Upper lobe of left lung (tissue), 6 donors: ENCODE measurements at places on chromosomes 7 and 10.

GRCh38 chr10:125004571-125005311 lies 62.8 kb downstream of the ZRANB1 start:
- DNase-seq = peak; percentile 29

- peak; percentile 96 for DNase-seq
Measured at GRCh38 chr10:17229967-17230682, 2.1 kb downstream of the VIM start.

GRCh38 chr10:93288679-93289634 lies 193.2 kb downstream of the MYOF start:
- peak; percentile 73 for DNase-seq

DNA sequence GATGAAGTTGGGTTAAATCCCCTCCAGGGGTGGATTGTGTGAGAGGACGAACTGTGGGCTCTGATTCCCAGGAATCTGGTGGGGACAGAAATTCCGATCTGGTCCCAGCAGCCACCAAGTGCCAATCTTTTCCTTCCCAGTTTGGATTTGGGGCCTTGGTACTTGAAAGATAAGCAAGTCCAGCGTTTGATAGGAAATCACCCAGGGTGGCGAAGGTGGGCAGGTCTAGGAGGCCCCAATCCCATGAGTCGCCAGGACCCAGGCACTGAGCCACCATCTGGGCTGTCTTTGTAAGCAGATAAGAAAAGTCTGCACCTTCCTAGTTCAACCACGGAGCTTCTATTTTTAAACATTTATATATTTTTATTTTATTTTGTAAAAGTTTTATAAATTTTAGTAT lies 122.6 kb upstream of the LSM8 start:
- DNase-seq = no peak

GRCh38 chr10:20623546-20623945 lies 273.6 kb downstream of the NEBL start:
- no peak for DNase-seq

GRCh38 chr7:64640504-64640903 lies 25.4 kb upstream of the ZNF107 start:
- DNase-seq = no peak

- DNase-seq = no peak
Measured at GRCh38 chr10:67722113-67722512, 26.1 kb upstream of the CTNNA3 start.

- no peak for DNase-seq
Measured at GRCh38 chr10:74738542-74738941, 87.9 kb upstream of the KAT6B start.

DNA sequence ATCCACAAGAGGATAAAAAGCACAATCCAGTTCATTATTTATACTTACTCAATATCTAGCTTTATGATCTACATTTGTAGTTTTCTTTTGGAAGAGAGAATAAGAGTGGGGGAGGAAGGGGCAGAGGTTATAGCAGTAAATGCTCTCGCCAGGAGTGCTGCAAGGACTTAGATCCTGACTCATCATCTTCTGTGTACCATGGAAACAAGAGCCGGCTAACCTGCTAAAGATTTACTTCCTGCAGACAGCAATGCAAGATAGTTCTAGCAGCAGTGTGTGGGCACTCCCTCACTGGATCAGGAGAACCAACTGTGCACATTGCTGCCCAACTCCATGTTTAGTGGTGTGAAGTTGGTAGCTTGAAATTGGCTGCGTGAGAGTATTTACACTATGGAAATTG lies 47.7 kb upstream of the TRIL start:
- no peak for DNase-seq

- DNase-seq = no peak
Measured at GRCh38 chr7:130814778-130815335, 80.8 kb upstream of the KLF14 start.

DNA sequence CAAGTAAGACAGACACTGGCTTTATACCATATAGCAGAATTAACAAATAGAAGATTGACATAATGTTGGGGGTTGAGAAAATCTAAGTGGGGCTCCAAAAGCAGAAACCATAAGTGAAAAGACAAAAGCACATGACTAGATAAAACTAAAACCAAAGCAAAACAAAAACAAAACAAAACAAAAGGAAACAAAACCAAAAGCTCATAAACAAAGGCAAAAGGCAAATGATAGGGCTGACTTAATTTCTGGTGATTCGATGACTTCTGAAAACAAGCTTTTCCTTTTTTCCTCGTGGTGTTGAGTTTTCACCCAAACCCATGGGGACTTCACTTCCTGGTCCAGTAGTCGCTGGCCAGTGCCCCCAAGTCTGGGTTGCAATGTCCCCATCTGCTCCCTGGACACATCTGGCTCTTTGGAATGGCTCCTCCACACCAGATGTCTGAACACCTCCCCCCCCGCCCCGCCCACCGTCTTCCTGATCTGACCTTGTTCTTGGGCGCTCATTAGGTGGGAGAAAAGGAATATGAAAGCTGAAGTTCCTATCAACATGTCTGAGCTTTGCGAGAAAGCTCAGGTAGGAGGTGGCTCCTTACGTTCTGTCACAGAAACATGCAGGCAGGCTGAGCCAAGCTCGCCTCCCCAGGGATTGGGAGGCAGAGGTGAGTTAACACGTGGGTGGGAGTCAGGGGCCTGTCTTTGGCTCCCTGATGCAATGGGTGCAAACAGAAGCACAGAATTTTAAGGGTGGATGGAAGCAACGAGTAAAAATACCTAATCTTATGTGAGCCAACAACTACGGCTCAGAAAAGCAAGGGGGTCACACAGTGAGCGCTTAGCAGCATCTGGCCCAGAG lies 121.0 kb downstream of the NEURL1 start:
- DNase-seq = no peak

DNA sequence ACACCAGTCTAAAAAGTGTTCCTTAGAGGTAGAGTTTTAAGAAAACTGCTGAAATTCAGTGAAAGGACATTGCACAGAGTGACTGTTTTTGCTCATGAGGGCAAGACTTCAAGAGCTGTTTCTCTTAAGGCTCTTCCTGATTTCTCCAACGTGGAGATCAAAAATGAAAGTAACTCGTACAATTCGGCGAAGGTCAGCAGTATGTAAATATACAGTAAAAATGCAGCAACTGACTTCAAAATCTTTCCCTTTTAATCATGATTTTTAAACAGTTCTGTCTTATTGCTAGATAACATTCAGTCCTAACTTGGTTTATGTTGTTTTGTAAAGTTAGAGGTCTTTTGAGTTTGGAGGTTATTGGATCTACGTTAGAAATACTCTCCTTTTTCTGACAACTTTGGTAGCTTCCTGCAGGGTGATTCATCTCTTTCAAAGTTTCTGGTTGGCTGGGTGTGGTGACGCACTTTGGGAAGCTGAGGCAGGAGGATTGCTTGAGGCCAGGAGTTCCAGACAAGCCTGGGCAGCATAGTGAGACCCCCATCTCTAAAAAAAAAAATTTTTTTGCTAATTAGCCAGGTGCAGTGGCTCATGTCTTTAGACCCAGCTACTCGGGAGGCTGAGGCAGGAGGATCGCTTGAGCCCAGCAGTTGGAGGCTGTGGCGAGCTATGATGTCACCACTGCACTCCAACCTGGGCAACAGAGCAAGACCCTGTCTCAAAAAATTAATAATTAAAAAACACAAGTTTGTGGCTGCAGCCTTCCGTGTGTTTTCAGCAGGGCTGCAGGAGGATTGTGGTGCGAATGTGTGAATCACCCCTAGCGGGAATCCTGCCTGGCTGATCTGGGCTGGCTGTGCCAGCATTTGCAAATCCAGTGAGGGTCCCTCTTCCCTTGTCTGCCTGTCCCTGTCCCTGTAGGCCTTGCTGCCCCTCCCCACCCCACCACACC lies 29.2 kb upstream of the AP5Z1 start:
- no peak for DNase-seq

DNA sequence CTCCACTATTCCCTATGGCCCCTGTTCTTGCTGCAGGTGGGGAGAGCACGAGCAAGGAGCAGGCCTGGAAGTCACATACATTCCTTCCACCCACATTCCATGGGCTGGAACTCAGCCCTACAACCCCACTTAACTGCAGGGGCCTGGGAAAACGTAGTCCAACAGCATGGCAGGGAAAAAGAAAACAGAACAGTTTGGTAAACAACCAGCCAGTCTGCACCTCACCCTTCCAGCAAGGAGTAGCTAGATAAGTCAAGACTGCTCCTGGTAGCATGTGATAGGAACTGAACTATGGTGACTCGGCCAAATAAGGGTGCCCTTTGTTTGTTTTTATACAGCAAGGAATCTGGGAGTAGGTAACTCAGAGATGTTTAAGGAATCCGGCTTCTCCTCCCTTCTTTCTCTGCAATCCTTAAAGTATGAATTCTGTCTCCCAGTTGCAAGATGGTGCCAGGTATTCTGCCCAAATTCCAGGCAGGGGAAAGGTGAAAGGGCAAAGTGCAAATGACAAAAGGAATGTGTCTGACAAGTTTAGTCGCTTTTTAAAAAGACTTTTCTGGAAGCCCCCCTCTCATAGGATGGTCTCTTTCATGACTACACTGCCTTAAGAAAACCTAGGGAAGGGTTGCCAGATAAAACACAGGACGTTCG lies 311.7 kb upstream of the NEBL start:
- no peak for DNase-seq

GRCh38 chr7:78749052-78749746 lies 704.3 kb downstream of the MAGI2 start:
- no peak for DNase-seq

DNA sequence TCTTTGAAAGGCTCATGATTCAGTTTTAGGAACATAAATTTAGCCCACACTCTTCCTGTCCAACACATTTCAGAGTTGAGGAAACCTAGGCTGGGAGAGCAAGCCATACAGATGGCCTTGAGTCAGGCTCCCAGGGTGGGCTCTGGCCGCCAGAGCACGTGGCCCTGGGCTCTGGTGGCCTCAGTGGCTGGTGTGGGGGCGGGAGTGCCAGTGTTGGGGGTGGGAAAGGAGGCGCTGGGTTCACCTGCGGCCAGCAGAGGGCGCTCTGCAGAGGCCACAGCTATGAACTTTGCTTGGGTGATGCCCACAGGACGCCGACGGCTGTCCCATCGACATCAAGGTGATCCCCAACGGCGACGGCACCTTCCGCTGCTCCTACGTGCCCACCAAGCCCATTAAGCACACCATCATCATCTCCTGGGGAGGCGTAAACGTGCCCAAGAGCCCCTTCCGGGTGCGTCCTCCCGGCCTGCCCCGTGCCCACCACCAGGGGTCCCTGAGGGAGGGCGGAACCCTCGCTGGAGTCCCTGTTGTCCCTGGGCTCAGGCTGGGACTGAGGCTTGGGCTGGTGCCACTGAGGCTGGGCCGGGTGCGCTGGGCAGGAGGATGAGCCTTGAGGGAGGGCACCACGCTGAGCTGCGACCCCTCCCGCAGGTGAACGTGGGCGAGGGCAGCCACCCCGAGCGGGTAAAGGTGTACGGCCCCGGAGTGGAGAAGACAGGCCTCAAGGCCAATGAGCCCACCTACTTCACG lies 11.9 kb downstream of the FLNC start:
- peak; percentile 88 for DNase-seq
